ENCODE measurements at places on chromosomes 6 and 20.

DNA sequence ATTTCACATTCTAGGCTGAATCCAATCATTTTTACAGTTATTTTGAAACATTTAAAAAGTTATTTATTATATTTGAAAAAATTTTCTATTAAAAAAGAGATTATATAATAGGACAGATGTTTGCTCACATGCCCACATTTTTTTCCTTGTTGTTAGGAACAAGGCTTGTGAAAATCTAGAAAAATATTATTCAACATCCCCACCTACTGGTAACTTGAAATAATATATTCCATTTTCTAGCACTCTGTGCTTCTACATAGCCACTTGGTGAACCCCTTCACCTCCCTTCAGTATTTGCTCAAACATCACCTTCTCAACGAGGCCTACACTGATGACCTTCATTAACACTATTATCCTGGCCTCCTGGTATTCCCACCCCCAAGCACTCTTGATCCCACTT is 18.3 kb upstream of the GPRC6A start:
- no peak for DNase-seq

GRCh38 chr6:125533710-125534397 is 215.6 kb upstream of the HEY2 start:
- DNase-seq = no peak

DNA sequence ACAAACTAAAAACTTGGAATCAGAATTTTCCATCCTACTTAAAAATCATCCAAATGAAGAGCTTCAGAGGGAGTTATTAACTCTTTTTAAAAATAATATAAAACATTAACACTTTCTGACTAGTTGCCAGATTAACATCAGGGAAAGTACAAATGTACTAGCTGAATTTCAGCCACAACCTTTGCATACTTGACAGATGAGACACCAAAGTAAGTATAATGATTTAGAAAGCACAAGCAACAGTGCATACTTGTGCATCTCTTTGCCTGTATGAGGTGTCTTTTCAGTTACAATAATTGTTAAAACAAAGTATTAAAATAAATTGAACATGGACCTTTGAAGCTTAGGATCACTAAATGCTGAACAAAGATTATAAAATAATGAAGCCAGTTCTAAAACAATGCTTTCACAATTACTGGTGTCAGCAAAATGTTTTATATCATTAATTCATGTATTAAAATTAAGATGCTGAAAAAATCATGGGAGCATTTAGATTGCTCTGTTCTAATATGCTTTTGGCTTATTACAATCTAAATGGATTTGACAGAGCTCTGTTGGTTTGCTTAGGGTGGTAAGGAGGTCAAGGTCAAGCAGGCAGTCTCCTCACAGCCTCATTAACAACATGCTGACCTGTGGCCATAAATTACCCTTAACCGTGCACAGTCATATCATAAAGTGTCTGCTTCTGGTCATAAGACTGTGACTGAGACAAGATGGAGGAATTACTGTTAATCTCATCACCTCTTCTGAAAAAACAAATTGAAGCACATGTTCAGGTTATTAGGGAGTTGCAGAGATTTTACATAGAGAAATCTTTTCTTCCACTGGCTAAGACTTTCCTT is 15.1 kb downstream of the RNF217 start:
- DNase-seq = no peak

DNA sequence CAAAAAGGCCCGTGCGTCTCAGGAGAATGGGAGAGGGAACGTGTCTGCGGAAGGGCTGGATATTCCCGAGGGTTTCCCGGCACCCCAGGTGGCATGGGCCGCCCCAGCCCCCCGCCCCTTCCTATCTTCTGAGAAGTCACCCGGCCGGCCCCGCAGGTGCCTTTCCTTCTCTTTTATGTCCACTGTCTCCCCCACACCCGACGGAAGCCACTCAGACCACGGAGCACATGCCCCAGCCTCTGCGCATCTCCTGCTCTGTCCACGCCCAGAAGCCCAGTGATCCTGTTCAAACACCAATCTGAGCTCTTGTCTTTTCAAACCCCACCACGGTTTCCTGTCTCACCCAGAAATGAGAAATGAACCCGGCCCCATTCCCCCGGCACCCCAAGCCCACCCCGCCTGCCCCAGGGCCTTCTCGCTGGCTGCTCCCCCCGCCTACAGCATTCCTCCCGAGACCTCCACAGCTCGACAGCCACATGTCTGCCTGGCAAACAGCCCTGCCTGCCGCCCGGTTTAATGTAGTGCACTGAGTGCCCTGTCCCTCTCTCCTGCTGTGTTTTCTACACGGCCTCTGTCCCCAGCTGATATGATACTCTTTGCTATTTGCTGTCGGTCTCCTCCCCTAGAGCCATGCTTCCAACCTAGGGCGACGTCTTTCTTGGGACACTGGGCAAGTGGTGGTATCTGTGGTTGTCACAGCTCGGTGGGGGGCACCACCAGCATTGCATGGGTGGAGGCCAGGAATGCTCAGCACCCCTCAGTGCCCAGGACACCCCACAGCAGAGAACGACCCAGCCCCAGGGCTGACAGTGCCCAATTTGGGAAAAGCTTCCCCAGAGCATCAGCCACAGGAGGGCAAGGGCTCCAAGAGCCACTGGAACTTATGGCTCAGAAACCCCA is 182.7 kb downstream of the TAF4 start:
- DNase-seq = no peak

Data from NCI-H1436 treated with DMSO at 0.1 percent for 48 hours (cell line).